ENCODE measurements at places on chromosomes 6 and 20.
A peak's percentile ranks its signal among the peaks of the same experiment; 100 is the strongest.

DNA sequence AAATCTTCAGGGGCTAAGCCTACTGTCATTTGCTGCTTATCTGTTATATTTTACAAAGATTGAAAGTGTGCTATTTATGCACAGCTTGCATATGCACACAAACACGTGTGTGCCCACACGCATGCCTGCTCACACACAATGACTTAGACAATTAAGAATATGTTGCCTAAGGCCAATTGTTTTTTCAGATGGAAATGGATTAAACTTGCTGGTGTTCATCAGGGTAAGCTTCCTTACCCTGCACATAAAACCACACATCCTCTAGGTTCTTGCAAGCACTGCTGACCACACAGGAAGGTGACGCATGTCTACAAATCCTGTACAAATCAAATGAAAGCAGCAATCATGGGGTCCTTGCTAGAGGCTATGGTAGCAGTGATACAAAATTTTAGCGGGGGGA lies 58.4 kb downstream of the GJA10 start:
- DNase-seq: peak; percentile 39

DNA sequence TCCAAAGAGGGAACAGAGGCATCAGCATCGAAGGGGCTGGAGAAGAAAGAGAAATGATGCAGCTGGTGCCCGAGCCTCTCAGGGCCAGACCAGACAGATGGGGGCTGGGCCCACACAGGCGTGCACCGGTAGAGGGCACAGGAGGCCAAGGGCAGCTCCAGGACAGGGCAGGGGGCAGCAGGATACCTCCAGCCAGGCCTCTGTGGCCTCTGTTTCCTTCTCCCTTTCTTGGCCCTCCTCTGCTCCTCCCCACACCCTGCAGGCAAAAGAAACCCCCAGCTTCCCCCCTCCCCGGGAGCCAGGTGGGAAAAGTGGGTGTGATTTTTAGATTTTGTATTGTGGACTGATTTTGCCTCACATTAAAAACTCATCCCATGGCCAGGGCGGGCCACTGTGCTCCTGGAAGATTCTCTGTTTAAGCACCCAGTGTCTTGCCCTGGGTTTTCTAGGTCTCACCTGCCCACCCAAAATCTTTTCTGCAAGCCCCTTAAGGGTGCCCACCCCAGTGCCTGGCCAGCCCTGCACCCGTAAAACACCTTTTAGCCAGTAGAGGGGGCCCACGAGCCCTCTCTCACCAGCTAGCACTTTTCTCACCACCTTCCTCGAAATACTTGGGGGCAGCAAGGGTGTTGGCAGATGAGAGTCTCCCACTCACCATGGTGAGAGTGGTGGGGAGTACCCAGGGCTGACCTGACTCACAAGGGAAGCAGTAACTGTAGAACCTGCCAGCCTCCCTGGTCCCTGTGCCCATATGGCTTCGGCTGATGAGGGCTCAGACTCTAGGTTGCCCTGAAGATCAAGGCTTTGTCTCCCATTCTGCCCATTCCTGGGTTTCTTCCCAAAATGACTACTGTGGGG lies 35.7 kb upstream of the ID1 start:
- DNase-seq: peak; percentile 58

GRCh38 chr6:30670760-30671527 lies 1.9 kb downstream of the DHX16 start:
- no peak for DNase-seq

- no peak for DNase-seq
Observed at GRCh38 chr6:84601366-84601765, 163.0 kb downstream of the TBX18 start.

DNA sequence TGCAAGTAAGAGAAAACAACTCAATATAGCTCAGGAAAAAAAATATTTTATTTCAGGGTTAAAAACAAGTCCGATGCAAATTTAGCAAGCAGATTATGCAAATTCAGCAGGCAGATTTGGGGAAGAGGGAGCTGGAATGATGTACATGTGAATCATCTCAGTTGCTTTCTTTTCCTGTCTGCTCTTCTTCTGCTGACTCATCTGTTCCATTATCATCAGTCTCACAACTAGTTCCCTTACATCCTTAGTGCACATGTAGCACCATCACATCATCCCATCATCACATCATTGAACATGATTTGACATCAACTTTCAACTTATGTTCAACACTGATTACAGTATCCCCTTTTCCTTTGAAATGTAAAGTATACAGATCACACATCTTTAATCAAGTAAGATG lies 11.5 kb upstream of the DEFB113 start:
- DNase-seq: no peak

DNA sequence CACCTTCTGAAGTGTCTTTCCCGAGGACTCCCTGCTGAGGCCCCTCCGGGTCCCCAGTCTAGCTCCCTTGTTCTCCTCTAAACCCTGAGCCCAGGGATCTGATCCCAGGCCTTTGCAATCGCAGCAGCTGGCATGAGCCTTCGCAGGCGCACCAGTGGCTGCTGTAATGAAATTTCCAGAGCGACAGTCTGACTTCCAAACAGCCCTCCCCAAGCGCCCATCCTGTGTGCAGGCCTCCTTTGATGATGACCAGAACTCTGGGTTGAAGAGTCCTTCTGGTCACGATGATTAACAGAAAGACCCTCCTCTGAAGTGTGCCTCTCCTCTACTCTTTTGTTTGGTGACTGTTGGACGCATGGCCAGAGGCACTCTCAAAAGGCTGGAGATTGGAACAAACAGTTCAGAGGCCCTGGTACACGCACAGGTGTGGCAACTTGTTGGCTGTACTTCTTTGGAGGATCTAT lies 89.1 kb upstream of the MPC1 start:
- DNase-seq: no peak

- DNase-seq: peak; percentile 92
Observed at GRCh38 chr20:46994341-46994740, 99.7 kb downstream of the EYA2 start.

GRCh38 chr20:44326391-44327159 lies 10.3 kb upstream of the R3HDML start:
- DNase-seq: no peak

- no peak for DNase-seq
Observed at GRCh38 chr6:73290435-73290834, 27.4 kb upstream of the KHDC1 start.

- no peak for DNase-seq
Observed at GRCh38 chr6:32949113-32949512, 3.8 kb downstream of the HLA-DMA start.

- DNase-seq: no peak
Observed at GRCh38 chr6:109096208-109096607, 901 bp downstream of the CEP57L1 start.

DNA sequence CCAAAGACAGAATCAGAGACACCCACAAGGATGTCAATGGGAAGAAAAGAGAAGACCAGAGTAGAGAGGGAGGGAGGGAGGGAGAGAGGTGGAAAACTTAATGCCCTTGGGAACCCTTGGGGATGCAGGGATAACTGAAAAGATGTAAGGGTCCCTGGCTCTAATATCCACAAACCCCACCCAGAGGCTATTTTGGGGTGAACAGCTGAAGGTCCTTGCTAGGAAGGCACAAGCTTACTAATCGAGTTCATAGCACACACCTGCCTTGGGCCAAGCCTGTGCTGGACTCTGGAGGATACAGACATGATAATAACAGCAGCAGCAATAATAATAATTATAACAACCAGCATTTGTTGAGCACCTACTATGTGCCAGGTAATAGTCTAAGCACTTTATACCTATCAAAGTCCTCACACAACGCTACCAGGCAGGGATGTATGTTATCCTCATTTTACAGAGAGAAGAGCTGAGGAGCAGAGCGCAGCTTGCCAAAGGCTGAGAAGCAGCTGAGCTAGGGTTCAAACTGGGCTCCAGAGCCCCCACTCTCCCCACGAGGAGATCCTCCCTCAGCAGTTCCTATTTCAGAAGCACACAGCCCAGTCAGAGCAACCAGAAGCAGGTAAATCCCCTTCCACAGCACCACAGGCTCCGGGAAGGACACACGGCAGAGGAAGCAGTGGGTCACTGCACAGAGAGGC lies 174.2 kb downstream of the ANKRD60 start:
- DNase-seq: no peak

GRCh38 chr6:149293244-149293643 lies 24.3 kb upstream of the TAB2 start:
- no peak for DNase-seq

DNA sequence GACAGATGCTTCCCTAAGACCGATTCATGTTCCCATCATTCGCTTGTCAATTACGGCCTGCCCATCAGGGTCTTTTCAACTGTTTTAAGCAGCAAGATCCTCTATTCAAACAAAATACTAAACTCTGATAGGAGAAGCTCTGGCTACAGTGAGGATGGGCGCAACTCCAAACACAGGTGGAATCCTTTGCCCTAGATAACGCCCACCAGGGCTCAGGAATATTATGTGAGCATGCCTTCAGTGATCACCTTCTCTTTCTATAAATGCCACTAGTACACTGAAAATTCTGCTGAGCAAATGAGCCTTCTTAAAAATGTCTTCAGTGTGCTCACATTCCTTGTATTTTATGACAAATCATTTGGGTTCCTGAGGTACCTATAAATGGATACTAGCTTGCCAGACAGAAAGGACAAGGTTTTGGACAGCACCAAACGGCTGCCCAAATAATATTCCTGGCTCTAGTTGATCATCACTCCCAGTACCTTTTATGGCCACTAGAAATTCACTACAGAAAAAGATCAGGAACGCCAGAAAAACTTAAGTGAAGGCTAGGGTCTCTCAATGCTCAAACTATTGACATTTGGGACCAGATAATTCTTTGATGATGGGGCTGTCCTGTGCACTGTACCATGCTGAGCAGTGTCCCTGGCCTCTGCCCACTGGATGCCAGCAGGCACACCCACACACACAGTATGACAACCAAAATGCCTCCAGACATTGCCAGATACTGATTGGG lies 13.1 kb downstream of the ZNF217 start:
- no peak for DNase-seq

GRCh38 chr6:139386404-139386803 lies 12.0 kb upstream of the CITED2 start:
- DNase-seq: no peak

DNA sequence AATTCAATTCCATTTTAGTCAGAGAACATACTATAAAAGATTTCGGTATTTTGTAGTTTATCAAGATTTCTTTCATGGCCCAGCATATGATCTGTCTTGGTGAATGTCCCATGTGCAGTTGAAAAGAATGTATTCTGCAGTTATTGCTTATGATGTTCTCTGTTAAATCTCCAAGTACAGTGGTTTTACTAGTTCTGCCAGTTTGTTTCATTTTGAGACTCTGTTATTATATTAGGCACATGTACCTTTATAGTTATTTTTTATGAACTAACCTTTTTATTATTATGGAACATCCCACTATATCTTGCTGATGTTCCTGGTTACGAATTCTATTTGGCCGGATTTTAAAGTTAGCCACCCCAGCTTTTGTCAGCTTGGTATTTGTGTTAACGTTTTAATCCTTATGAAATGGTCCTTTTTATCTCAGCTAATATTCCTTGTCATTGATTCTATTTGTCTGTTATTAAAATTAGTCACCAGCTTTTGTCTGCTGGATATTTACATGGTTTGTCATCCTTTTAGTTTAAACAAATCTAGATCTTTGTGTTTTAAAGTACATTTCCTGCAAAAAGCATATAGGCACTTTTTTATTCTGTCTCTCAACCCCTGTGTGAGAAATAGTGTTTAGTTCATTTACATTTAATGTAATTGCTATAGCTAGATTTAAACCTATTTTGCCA lies 48.9 kb downstream of the VTA1 start:
- DNase-seq: no peak

All from T-helper 1 cell (primary cell).